ENCODE measurements at places on chromosomes 1 and 21. TPM values are rescaled to one million over a fixed set of nuclear protein-coding genes. Genes with fewer than 3 reads are reported as not detected.

The LEFTY1 gene
- 201 TPM for total RNA-seq

The CYYR1 gene
- 1.6 TPM for total RNA-seq

The FCGR2B gene
- 8.9 TPM for total RNA-seq

The PDC gene
- total RNA-seq, result not detected

The TXLNA gene
- total RNA-seq, result 47.7 TPM

GRCh38 chr21:46637952-46638746, 2.7 kb downstream of the PRMT2 start:
- DNase-seq, result no peak

DNA sequence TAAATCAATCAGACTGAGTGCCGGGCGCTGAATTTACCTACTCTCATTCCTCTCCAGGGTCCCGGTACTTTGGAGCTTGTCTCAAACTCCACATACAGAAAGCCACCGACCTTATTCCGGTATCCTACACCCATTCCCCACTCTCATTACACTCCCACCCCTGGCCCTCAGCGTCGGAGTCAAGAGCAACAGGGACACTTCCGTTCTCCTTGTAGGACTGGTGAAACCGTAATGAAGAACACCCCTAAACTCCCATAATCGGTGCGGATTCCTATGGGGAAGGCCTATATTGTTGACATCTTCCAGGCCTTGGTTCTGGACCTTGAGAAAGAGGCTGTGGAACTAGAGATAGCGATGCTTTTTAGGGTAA, 798 bp downstream of the ZBED6 start:
- DNase-seq, result peak; percentile 51

DNA sequence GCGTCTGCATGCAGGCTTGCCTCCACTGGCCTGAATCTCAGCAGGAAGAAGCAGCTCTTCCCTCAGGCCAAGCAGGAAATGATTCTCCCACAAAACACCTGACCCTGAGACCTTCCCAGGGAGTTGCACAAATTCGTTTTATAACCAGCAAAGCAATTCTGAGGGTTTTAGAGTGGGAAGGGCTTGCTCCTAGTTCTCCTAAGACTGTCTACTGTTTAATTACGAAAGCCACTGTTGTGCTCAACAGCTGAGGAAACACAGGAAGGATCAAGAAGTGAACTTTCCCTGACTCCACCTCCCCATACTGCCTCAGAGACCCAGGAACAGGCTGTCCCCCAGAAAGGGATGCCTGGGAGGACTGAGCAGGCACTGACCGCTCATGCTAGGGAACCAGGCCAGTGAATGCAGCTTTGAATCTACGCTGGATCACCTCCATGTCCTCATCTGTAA, 37.0 kb upstream of the PUM1 start:
- DNase-seq, result peak; percentile 61

DNA sequence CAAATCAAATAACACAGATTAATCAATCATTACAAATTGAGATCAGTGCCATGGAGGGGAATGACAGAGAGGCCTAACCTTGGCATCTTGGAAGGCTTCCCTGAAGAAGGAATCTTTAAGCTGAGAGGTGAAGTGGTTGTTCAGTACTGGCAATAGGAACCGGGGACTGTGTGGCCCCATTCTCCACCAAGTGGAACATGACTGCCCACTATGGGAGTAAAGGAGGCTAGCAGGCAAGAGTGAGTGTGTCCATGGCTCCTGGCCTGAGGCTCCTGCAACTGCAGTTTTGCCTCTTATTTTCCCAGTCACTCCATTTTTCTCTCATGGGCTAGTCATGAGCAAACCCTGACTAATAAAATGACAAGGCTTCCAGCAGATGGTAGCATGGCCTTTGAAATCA, 112.2 kb upstream of the GJB5 start:
- DNase-seq, result no peak

- DNase-seq, result no peak
Measured at GRCh38 chr21:18518054-18518481, 114.5 kb upstream of the TMPRSS15 start.

GRCh38 chr1:118147522-118147921, 37.5 kb downstream of the SPAG17 start:
- no peak for DNase-seq

- no peak for DNase-seq
Measured at GRCh38 chr1:150791585-150791984, 16.5 kb downstream of the CTSK start.

GRCh38 chr1:62209931-62210595, 15.4 kb downstream of the L1TD1 start:
- no peak for DNase-seq

DNA sequence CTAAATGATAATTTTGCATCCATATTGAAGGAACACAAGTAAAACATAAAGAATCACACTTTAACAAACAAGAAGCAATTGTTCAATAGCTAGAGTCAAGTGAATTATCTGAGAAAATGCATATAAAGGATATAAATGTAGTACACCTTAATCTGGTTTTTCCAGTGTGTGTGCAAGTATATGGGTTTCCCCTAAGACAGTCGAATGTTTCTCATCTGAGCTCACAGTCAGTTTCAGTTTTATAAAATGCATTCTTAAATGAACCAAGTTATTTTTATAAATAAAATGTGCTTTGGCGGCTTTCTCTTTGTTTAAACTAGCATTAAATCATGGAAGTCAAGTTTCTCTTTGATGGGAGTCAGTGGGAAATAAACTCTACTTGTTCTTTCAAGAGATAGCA, 125.9 kb downstream of the PTPRC start:
- no peak for DNase-seq

DNA sequence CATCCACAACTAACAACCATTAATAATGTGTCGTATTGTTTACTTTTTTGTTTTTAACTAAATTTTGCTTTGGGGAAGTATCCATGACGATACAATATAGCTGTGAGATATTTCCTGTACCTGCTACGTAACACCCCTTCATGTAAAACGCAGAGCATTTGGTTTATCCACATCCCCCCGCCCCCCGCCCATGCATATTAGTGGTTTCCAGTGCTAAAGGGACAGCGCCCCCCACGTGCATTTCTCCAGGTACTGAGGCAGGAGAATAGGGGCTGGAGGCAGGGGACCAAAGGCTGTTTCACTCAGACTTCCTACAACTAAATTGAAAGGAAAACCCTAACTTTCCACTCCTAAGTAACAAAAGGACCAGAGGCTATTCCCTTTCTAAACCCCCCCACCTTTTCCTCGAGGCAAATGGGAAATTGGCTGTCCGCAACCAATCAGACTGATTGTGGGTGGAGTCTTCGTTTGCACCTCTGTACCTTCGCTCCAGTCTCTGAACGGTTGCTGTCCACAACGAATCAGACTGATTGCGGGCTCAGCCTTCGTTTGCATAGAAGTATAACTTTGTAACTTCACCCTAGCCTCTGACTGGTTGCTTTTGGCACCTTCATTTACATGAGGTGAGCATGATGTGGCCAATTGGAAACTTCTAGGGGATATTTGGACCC, 12.2 kb upstream of the RIPK4 start:
- DNase-seq, result peak; percentile 51

GRCh38 chr1:19534281-19534680, 48.9 kb upstream of the CAPZB start:
- no peak for DNase-seq

- no peak for DNase-seq
Measured at GRCh38 chr1:4447778-4448420, 206.5 kb upstream of the AJAP1 start.

DNA sequence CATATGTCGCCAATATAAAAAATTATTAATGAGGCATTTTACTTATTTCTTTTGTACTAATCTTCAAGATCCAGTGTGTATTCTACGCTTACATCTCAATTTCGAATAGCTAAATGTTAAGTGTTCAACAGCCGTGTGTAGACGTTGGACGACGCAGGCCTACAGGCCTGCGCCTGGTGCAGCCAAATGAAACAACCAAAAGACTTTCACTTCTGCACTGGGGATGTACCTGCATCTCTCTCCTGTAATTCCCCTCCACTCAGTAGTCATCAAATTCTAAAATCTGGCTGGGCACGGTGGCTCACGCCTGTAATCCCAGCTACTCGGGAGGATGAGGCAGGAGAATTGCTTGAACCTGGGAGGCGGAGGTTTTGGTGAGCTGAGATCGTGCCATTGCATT, 76.8 kb upstream of the HNRNPU start:
- DNase-seq, result no peak

GRCh38 chr21:16215193-16215592, 485.4 kb downstream of the USP25 start:
- no peak for DNase-seq

DNA sequence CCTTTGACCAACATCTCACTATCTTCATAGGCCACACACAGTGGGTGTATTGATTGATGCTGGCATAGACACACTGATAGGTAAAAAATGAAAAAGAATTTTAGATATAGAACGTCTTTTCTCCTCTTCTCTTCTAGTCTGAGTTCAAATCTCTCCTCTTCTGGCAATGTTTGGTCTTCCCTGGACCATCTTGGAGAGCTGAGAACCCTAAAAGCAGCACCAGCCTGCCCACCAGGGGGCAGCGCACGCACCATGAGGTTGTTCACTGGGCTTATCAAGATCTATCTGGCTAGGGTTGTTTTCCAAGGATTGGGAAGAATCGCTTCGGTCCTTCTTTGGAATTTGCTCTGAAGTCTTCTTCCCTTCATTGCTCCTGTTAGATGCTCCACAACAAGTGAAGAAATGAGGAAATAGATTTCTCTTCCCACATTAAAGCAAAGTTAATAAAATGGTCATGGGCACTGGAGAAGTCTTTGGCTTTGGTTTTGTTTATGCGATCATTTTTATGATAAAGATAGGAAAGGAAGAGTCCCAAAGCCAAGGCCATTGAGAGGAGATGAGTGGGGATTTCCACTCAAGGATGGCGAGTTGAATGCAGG, 104.0 kb upstream of the OLIG2 start:
- DNase-seq, result peak; percentile 44

DNA sequence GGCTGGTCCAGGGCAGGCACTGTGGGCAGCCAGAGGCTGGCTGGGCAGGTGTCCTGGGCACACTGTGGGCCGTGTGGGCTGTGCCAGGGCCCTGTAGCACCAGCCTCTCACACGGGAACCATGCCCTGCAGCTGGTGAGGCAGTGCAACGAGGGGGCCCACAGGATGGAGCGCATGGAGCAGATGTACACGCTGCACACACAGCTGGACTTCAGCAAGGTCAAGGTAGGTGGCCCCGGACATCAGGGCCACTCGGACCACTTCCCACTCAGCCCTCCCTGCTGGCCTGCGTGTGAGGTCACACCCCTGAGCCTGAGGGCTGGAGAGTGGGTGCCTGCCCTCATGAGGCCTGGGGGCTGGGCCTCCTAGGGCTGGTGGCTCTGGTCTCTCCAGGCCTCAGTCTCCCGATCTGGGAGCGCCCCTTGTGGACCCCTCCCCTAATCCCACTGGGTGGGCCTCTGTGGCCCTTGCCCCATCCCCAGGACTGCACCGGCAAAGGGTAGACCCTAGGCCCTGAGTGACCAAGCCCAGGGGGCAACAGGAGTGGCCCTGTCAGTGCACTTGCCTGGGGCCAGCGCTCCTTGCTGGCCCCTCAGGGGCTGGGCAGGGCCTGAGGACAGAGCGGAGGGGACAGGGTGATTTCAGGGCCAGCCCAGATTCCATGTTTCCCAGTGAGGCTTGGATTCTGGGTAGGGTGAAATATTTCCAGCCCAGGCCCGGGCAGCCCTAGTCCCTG, 21.5 kb downstream of the ARHGEF16 start:
- DNase-seq, result no peak

DNA sequence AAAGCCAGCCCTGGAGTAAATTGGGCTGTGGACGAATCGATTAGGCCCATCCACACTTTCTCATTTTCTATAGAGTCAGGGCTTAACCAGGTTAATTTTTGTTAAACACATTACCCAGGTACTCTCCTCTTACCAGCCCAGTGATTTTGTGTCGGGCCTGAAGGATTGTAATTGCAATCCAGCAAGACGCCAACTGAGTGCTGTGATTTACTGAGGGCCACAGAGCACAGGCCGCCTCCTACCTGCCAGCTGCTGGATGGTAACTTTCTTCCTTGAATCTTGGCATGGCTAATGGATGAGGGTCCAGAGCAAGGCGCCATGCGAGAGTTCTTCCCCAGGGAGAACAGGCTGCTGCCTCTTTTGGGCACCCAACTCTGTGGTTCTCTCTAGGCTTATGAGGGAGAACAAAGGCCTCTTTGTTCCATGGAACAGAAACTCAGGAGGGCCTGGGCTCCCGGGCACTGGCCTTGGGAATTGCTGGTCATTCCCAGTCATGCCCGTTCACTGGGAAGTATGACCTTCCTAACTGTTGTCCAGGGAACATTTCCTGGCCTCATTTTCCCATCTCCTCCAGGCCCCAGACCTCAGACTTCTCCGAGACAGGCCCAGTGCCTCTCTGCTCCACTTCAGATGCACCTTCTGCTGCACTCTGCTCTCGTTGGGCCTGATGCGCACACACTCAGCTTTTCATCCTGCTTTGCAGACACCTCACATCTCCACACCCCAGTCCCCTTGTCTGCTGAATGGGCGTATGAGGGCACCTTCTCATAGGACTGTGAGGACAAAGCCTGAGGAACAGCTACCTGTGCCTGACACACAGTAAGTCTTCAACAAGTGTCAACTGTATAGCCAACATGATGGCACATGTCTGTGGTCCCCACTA, 57.3 kb downstream of the SYF2 start:
- no peak for DNase-seq

- no peak for DNase-seq
Measured at GRCh38 chr1:115218034-115218405, 120.0 kb downstream of the NGF start.
